Neural crest cell (in vitro differentiated cells): ENCODE measurements at places on chromosomes 13 and 19. TPM values are rescaled to one million over a fixed set of nuclear protein-coding genes. Genes with fewer than 3 reads are reported as not detected.

DNA sequence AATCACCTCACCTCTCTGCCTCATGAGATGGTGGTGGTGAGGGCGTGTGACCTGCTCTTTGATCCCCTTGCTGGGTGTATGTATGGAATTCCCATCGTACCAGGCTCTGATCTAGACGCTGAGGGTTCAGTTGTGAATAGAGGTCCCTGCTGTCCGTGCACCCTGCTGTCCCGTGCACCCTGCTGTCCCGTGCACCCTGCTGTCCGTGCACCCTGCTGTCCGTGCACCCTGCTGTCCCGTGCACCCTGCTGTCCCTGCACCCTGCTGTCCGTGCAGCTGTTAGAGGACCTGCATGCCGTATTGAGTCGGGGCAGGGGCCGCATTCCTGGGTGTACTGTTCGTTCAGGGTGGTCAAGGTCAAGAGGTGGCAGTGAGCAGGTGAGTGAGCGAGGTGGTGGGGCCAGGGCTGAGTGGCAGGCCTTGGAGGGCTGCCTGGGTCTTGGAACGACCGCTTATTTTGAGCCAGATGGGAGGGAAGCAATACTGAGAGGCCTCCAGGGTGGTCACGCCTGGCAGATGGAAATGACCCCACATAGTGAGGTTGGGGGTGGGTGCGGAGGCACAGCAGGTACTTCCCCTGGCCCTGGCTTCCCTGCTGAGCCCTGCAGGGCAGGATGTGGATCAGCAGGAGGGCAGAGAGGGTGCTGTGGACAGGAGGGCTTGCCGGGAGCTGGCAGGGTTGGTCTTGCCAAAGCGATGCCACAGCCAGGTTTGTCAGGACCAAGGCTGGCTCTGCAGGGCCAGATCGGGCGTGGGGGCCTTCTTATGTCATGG, 4.6 kb upstream of the EPN1 start:
- DNase-seq, result no peak
- no peak overlapping the region for H3K27ac ChIP-seq
- H3K36me3 ChIP-seq, result peaks cover 14% of the 10 kb centered on the region

DNA sequence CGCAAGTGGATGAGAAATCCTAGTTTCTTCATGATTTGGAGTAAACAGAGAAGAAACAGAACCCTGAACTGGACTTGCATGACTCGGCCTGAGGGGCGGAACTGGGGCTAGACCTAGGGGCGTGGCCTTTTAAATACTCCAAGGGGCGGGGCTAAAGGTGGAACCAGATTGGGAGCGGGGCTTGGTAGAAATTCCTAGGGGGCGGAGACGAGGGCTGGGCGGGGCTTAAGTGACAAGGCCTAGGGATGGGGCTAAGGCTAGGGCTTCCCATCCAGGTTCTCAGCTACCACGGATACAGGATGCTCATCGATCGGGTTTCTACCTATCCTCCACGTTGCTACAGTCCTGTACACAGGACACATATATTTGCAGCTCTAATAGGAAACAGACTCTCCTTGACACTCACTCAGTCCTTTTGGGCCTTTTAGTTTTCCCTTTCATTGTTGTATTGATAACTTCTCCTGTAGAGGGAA, 372 bp upstream of the ZNF699 start:
- H3K27ac ChIP-seq, result peak overlapping the region; percentile 99
- H3K4me3 ChIP-seq, result peak overlapping the region; percentile 100
- H3K27me3 ChIP-seq, result peaks cover 8% of the 10 kb centered on the region
- H3K36me3 ChIP-seq, result peaks cover 4% of the 10 kb centered on the region
- peaks cover 20% of the 10 kb centered on the region for H3K4me1 ChIP-seq
- no peak for DNase-seq

DNA sequence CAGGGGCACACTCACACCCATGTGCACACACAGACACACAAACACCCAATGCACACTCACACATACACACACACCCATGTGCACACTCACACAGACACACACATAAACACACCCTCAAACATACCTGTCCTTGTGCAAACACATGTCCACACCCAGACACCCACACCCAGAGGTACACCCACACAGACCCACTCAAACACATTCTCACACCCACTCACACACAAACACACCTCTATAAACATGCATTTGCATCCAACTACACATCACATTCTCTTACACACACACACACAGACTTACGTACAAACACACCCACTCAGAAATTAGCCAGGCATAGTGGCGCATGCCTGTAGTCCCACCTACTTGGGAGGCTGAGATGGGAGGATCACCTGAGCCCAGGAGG, 31.4 kb downstream of the FBN3 start:
- H3K36me3 ChIP-seq, result no peaks in the 10 kb centered on the region
- no peak overlapping the region for H3K27ac ChIP-seq
- H3K27me3 ChIP-seq, result no peaks in the 10 kb centered on the region
- no peaks in the 10 kb centered on the region for H3K4me1 ChIP-seq
- DNase-seq, result no peak

GRCh38 chr19:13297023-13297422, 146.8 kb downstream of the IER2 start:
- H3K4me1 ChIP-seq, result no peaks in the 10 kb centered on the region
- H3K36me3 ChIP-seq, result no peaks in the 10 kb centered on the region
- H3K27me3 ChIP-seq, result peaks cover 16% of the 10 kb centered on the region
- no peak for DNase-seq
- no peak overlapping the region for H3K27ac ChIP-seq
- no peak overlapping the region for H3K4me3 ChIP-seq

Gene SNRNP70
- total RNA-seq, result 291 and 303 TPM in 2 replicates

- DNase-seq, result no peak
- H3K4me3 ChIP-seq, result no peak overlapping the region
- H3K27ac ChIP-seq, result no peak overlapping the region
- H3K27me3 ChIP-seq, result no peaks in the 10 kb centered on the region
- no peaks in the 10 kb centered on the region for H3K4me1 ChIP-seq
Measured at GRCh38 chr19:36876993-36877938, 26.6 kb downstream of the ZNF345 start.

Gene CEACAM16
- not detected in 2 replicates for total RNA-seq

- H3K27ac ChIP-seq, result no peak overlapping the region
- no peaks in the 10 kb centered on the region for H3K4me1 ChIP-seq
- DNase-seq, result no peak
- H3K4me3 ChIP-seq, result no peak overlapping the region
- H3K27me3 ChIP-seq, result no peaks in the 10 kb centered on the region
Measured at GRCh38 chr13:29021717-29022116, 201.6 kb downstream of the MTUS2 start.

DNA sequence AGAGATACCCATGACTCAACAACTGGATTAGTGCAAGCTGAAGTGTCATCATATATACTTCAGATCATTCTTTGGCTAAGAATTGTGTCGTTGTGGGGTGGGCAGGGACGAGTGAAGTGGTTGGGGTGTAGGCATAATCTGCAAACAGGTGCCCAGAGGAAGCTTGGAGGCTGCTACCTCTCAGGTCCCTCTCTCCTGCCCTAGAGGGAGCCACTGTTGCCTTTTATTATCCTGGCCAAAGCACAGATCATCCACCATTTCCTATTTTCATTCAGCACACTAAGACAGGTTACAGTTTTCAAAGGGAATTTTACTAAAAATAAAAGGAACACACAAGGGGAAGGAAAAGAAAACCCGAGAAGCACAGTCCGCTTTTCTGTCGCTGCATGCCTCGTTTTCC, 126.6 kb downstream of the HS6ST3 start:
- H3K27me3 ChIP-seq, result no peaks in the 10 kb centered on the region
- no peaks in the 10 kb centered on the region for H3K36me3 ChIP-seq
- H3K27ac ChIP-seq, result no peak overlapping the region
- no peak for DNase-seq
- H3K4me3 ChIP-seq, result no peak overlapping the region
- no peaks in the 10 kb centered on the region for H3K4me1 ChIP-seq

Gene CYP4F8
- total RNA-seq, result not detected in 2 replicates

- no peaks in the 10 kb centered on the region for H3K36me3 ChIP-seq
- H3K4me3 ChIP-seq, result no peak overlapping the region
- DNase-seq, result no peak
Measured at GRCh38 chr13:34376483-34376882, 558.5 kb downstream of the RFC3 start.

DNA sequence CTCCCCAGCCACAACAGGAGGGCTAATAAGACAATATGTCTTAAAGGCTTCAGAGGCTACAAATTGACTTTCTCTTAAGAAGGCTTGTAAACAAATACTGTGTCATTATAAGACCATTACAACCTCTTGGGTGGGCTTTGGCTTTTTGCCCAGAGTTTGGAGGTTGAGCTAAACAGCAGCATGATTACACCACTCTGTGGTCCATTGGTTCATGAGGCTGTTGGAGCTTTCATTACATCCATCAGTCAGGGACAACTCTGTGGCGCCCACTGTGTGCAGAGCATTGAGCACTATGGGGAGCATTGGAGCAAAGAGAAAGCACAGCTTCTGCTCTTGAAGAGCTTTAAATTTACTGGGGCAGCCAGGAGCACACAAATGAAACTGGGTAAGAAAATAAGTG, 75.9 kb downstream of the TNFSF11 start:
- no peaks in the 10 kb centered on the region for H3K36me3 ChIP-seq
- no peak for DNase-seq

GRCh38 chr13:78121001-78121400, 202.4 kb upstream of the EDNRB start:
- peaks cover 10% of the 10 kb centered on the region for H3K36me3 ChIP-seq
- H3K4me3 ChIP-seq, result no peak overlapping the region
- H3K4me1 ChIP-seq, result peaks cover 14% of the 10 kb centered on the region
- no peaks in the 10 kb centered on the region for H3K27me3 ChIP-seq
- peak overlapping the region; percentile 93 for H3K27ac ChIP-seq

Gene DNAAF3
- 9.5 and 10.4 TPM in 2 replicates for total RNA-seq

Gene ZNF382
- total RNA-seq, result 22.1 and 24.7 TPM in 2 replicates

- peaks cover 66% of the 10 kb centered on the region for H3K27me3 ChIP-seq
- no peaks in the 10 kb centered on the region for H3K36me3 ChIP-seq
- no peak overlapping the region for H3K27ac ChIP-seq
- DNase-seq, result no peak
- peak overlapping the region; percentile 87 for H3K4me3 ChIP-seq
- peaks cover 51% of the 10 kb centered on the region for H3K4me1 ChIP-seq
Measured at GRCh38 chr13:71865874-71866334, 1.1 kb downstream of the DACH1 start.

- H3K4me1 ChIP-seq, result peaks cover 59% of the 10 kb centered on the region
- peak overlapping the region; percentile 94 for H3K4me3 ChIP-seq
- DNase-seq, result peak; percentile 22
- H3K27ac ChIP-seq, result peak overlapping the region; percentile 98
- peaks cover 38% of the 10 kb centered on the region for H3K36me3 ChIP-seq
Measured at GRCh38 chr19:58553799-58554493, 959 bp downstream of the CHMP2A start.

Gene FGF14
- 0.75 and 1.7 TPM in 2 replicates for total RNA-seq

DNA sequence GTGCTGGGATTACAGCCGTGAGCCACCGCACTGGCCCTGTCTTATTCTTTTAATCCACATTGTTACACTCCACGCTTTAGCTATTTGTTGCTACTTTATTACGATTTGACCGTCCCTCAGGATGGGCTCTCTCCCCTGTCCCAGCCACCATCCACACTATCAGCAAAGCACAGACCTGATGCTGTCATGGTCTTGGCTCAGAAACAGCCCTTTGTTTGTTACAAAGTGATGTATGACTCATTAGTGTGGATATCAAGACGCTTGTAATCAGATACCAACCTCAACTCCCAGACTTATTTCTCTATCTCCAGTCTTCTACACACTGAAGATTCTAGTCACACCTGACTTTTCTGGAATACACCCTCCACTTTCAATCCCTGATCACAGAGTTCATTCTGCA, 84.6 kb upstream of the FREM2 start:
- H3K4me1 ChIP-seq, result peaks cover 5% of the 10 kb centered on the region
- no peaks in the 10 kb centered on the region for H3K27me3 ChIP-seq
- DNase-seq, result no peak
- no peak overlapping the region for H3K4me3 ChIP-seq

GRCh38 chr13:65660731-65661130, 1569.4 kb downstream of the PCDH9 start:
- DNase-seq, result no peak
- no peak overlapping the region for H3K27ac ChIP-seq
- no peaks in the 10 kb centered on the region for H3K4me1 ChIP-seq
- peaks cover 4% of the 10 kb centered on the region for H3K36me3 ChIP-seq
- no peak overlapping the region for H3K4me3 ChIP-seq

Gene ZNF628
- total RNA-seq, result 14.8 and 15.0 TPM in 2 replicates

DNA sequence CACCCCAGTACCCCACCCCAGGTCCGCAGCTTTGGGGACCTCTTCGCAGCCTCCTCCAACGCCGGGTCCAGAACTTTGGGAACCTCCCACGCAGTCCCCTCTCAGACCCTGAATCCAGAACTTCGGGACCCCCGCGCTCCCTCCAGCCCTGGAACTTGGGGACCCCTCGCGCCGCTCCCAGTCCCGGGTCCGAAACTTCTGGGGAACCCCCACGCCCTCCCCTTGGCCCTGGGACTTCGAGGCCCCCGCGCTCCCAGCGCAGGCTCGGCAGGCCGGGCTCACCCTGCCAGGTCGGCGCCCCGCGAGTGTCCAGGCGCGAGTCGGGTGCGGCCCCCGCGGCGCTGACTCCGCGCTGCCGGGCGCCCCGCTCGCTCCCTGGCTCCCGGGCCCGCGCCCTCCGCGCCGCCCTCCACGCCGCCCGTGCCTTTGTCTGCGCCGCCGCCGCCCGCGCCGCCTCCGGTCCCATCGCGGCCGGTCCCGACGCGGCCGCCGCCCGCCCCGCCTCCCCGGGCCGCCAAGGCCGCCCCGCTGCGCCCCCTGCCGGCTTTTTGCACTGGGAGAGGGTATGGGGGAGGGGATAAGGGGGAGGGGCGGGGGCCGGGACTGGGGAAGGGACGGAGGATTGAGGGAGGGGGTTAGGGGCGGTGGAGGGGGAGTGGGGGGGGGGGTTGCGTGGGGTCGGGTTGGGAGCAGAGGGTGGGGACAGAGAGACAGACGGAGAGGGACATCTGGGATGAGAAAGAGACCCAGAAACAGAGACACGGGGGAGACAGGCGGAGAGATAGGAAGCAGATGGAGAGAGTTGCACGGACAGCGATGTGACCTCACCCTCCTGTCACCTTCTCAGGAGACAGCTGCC, at the start of gene HOMER3:
HOMER3 (minus strand) TSS at position 449 of the 859 bp plus-strand sequence. CDS start 2,235 bp downstream, outside the sequence.
- H3K36me3 ChIP-seq, result no peaks in the 10 kb centered on the region
- peaks cover 17% of the 10 kb centered on the region for H3K4me1 ChIP-seq
- H3K27me3 ChIP-seq, result no peaks in the 10 kb centered on the region
- H3K27ac ChIP-seq, result peak within 1 kb of the TSS; percentile 78
- H3K4me3 ChIP-seq, result peak within 1 kb of the TSS; percentile 94
- peak; percentile 84 for DNase-seq

DNA sequence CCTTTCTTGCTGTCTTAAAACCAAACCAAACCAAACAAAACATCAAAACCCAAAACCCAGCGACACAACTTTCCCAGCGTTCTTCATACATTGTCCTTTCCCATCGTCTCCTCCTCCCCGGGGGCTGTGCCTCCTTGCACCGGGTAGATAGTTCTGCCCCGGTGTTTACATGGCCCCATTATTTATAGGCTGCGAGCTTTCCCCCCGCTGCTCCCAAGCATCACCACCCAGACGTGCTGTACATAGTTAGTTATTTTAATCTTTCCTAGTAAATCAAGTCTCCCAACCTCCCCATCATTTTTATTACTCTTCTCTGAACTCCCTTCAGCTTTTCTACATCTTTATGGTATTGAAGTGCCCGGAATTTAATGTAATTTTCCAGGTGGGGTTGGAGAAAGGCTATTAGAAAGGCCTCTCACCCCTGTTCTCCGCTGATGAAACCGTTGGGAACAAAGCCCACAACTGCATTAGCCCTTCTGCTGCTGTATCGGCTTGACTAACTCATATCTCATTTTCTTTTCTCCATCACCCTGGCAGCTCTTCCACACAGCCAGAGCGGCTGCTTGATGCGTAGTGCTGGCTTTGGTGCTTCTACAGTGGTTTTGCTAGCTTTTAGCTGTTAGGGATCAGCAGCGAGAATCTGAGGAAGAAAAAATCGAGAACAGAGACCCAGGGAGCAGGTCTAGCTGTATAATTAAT, 53.1 kb downstream of the FGF9 start:
- no peak overlapping the region for H3K27ac ChIP-seq
- H3K27me3 ChIP-seq, result peaks cover 31% of the 10 kb centered on the region
- no peaks in the 10 kb centered on the region for H3K4me1 ChIP-seq
- no peak overlapping the region for H3K4me3 ChIP-seq
